ENCODE measurements at places on chromosomes 5 and 9.

DNA sequence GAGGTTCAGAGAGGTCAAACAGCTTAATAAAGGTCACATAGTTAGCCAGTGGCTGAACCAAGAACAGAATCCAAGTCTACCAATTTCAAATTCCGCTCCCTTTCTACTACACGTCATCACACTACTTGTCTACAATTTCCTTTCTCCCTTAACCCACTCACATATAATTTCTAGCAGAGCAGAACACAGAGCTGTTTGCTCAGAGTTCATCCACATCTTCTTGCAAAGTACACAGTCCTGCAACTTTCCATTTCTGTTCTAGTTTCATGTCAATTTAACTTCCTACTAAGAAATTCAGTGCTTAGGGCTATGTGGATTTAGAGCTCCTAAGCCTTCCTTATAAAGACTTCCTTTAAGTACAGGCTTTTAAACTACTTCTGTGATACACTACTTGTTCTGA, 61.3 kb downstream of the MEGF9 start:
- DNase-seq, result peak; percentile 66

GRCh38 chr5:135339623-135340022, 59.4 kb downstream of the MACROH2A1 start:
- DNase-seq, result no peak

GRCh38 chr5:165574100-165574499, 2068.7 kb downstream of the MAT2B start:
- no peak for DNase-seq

- no peak for DNase-seq
These were observed 29.5 kb downstream of the SEMA4D start for GRCh38 chr9:89468281-89468960.

- no peak for DNase-seq
These were observed 4.7 kb upstream of the PURA start for GRCh38 chr5:140109018-140109758.

- no peak for DNase-seq
These were observed 2.4 kb upstream of the HAPLN1 start for GRCh38 chr5:83723031-83723430.

GRCh38 chr9:115373000-115373709, 255.2 kb upstream of the TNC start:
- DNase-seq, result no peak

- DNase-seq, result no peak
These were observed 1.3 kb upstream of the HABP4 start for GRCh38 chr9:96448546-96449170.

DNA sequence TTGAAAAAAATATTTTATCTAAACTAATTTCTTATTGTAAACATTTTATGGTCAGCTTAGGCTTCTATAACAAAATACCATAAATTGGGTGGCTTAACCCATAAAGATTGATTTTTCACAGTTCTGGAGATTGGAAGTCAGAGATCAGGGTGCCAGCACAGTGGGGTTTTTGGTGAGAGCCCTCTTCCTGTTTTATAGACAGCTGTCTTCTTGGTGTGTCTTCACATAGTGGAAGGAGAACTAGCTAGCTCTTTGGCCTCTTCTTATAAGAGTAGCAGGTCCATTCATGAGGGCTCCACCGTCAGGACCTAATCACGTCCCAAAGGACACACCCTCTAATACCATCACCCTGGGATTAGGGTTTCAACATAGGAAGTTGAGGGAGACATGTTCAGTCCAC, 26.6 kb downstream of the OTULINL start:
- DNase-seq, result peak; percentile 35

GRCh38 chr9:13513286-13513685, 233.8 kb upstream of the MPDZ start:
- DNase-seq, result no peak

GRCh38 chr9:110399983-110400382, 62.3 kb upstream of the TXNDC8 start:
- peak; percentile 63 for DNase-seq

DNA sequence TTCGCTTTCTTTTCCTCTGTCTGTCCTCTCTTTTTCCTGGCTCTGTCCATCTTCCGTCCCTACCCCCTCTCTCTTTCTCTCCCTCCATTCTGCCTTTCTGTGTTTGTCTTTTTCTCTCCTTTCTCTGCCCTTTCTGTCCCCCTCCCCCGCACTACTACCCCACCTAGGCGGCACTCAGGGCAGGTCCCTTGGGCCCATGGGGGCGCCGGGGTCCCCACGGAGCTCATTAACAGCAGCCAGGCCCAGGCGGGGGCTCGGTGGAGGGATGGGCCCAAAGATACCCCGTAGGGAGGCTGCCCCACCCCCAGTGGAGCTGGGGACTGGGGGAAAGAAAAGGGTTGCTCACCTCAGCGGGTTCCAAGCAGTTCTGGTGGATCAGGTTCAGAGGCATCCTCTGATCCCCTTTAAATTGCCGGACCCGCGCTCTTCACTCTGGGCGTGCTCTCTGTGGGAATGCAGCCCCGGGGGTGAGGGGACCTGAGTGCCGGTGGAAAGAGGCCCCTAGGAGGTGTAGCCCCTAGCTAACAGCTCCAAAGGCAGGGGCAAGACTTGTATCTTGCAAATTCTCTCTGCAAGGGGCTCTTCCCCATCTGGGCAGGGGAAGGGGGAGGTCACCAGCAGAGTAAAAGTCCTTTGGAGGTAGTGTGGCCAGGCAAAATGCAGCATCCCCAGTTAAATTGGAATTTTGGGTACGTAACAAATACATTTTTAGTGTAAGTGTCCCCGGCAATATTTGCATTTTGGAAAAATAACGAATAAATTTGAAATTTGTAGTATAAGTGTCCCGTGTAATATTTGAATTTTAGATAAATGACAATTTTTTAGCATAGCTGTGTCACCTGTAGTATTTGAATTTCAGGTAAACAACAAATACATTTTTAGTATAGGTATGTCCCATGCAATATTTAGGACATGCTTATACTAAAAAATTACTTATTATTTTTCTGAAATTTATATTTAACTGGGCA, 7.4 kb downstream of the LHX2 start:
- DNase-seq, result no peak
